ENCODE measurements at places on chromosomes 3 and 15.
A peak's percentile ranks its signal among the peaks of the same experiment; 100 is the strongest.

- no peak for DNase-seq
Observed at GRCh38 chr15:25649390-25649789, 210.6 kb upstream of the UBE3A start.

DNA sequence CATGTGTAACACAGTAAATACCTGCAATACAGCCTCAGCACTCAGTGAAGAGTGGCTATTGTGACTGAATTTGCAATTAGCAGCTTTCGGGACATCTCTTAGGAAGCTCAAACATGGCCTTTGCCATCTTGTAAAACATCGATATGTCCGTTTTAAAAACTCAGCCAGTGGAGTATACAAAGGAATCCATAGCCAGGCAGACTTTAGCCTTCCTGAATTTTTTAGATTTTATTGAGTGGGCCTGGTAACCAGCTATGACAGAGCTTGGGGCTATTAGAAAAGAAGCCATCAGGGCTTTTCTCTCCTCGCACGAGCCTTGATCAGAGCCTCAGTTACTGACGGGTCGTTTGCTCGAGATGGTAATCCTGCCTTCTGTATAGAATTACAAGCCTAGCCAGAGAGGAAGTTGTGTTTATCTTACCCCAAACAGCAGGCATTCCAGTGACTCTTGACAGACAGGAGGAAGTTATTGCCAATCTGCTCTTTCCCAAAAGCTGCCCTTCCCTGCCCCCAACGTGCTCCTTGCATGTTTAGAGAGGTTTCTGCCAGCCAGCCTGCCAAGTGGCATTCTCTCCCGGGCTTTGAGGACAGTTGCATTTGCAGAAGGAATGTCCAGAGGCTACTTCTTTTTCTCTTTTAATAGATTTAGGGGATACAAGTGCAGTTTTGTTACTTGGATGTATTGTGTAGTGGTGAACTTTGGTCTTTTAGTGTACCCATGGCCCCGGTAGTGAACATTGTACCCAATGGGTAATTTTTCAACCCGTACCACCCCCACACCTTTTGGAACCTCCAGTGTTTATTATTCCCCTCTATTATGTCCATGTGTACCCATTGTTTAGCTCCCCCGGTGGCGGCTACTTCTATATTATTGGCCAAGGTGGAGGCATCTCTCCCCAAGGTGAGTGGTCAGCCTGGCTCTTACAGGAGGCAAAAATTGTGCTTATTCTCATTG is 40.6 kb downstream of the ITPR1 start:
- DNase-seq = peak; percentile 57

DNA sequence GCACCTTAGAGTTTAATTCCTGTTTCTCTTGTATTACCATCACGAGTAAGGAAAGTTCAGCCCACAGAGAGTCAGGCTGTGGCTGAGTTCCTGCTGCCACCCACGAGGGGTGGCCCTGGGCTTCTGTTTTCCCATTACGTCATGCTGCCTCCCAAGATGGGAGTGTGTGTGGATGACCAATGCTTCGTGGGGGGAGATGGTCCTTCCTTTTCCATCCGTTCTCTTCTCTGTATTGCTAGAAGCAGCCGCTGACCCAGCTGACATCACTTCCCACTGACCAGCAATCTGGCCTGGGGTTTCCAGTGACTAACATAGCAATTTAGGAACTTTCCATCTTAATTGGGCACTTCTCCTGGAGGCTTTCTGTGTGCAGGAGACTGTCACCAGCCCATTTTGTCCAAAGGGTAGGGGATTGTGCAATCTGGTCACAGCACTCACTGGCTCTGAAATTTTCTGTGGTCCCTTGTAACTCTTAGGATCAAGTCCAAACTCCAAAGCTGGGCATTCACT is 9.3 kb downstream of the IRAK2 start:
- peak; percentile 82 for DNase-seq

- peak; percentile 6 for DNase-seq
Observed at GRCh38 chr3:121152573-121152972, 244.6 kb downstream of the STXBP5L start.

All from adipocyte (in vitro differentiated cells).